ENCODE measurements at places on chromosomes 6 and 20. TPM values are rescaled to one million over a fixed set of nuclear protein-coding genes. Genes with fewer than 3 reads are reported as not detected.

KIAA0408 gene
- 8.2 TPM for total RNA-seq

MRAP2 gene
- not detected for total RNA-seq

EGFL8 gene
- total RNA-seq, result 8.6 TPM

PRSS16 gene
- not detected for total RNA-seq

SNX3 gene
- total RNA-seq, result 75.1 TPM

NKX2-2 gene
- not detected for total RNA-seq

TRIM31 gene
- 0.09 TPM for total RNA-seq

RIPK1 gene
- 17.0 TPM for total RNA-seq

SRSF6 gene
- 206 TPM for total RNA-seq

DNA sequence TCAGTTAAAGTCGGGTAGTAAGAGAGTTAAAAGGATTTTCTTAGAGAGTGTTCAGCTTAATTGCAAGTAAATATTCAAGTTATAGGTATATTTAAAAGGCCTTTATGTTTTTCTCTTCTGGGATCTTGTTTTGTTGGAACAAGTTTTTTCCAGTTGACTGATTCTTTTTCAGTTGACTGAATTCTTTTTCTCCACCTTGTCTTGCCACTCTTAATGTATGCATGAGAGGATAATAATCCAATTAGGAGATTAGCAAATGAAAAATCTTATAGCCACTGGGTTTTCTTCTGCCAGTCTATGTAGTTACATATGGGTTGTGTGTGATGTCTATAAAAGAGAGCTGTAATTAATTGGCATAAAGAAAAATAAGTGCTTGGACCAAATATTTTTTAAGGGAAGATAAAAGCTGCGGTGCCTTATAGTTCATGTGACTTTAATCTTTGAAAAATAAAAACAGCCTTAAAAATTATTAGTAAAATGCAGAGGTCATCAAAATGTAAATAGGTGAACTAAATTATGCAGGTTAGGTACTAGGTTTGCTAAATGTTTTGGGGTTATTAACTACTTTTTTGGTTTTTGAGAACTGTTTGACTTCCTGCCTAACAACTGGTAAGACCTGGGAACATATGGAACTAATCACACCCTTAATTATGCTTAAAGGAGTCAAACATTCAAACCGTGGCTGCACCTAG is 367.2 kb downstream of the HTR1B start:
- DNase-seq, result no peak

DNA sequence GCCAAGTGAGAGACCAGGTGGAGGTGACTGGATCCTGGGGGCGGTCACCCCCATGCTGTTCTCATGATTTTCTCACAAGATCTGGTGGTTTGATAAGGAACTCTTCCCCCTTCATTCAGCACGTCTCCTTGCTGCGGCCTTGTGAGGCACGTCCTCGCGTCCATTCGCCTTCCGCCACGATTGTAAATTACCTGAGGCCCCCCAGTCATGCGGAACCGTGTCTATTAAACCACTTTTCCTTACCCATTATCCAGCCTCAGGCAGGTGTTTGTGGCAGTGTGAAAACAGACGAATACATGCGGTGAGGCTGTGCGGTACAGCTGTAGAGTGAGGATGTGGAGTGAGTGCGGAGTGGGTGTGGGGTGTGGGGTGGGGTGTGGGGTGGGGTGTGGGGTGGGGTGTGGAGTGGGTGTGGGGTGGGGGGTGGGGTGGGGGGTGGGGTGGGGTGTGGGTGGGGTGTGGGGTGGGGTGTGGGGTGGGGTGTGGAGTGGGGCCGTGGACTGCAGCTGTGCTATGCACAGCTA is 12.1 kb upstream of the NTSR1 start:
- DNase-seq, result no peak

DNA sequence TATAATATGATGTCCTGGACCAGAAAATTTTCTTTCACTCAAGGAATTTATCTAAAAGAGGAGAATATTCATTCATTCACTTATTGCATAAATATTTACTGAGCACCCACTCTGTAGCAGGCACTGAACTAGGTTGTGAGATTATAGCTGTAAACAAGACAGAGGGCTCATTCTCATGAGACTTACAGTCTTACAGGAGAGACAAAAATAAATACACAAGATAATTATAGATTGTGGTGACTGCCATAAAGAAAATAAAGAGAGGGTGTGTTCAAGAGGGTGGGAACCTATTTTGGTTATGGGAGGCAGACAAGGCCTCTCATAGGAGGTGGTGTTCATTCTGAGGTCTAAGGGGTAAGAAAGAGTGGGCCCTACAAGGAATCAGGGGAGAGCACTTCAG is 109.9 kb upstream of the SUPT3H start:
- no peak for DNase-seq

DNA sequence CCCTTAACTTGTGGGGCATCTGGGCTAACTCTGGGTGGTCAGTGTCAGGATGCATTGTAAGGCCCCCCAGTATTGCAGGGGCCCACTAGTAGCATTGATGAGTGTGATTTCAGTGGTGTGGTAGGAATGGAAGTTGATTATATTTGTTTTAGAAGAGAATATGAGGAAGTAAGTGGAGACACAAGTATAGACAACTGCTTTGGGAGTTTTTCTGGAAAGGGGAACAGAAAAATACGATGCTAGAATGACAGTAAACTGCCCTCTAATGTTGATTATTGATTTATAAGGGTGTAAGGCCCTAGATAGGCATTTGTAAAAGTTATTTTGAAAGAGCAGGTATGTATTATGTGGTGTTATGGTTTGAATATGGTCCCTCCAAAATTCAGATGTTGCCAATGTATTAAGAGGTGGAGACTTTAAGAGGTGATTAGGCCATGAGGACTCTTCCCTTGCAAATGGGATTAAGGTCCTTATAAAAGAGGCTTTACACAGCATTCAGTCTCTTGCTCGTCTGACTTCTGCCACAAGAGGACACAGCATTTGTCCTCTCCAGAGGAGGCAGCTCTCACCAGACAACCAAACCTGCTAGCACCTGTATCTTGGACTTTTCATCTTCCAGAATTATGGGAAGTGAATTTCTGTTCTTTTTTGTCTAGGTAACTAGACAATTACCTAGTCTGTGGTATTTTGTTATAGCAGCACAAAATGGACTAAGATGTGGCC is 135.9 kb upstream of the DTNBP1 start:
- no peak for DNase-seq

- DNase-seq, result no peak
Measured at GRCh38 chr6:165835410-165835851, 172.4 kb upstream of the PDE10A start.

DNA sequence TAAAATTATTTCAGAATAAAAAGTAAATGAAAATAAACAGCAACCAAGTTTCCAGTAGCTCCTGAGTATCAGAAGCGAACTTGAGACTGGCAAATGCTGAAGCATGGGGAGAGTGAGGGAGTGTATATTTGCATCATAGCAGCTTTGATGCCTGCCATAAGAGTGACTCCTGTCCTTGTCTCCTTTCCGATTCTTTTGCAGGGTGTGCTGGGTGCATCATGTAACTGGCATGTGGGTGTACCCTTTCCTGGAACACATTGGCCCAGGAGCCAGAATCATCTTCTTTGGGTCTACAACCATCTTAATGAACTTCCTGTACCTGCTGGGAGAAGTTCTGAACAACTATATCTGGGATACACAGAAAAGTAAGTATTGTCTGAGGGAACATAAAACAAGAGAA is 117.4 kb downstream of the ADAT2 start:
- no peak for DNase-seq

GRCh38 chr20:39627765-39628164 is 665.6 kb downstream of the DHX35 start:
- no peak for DNase-seq

- DNase-seq, result no peak
Measured at GRCh38 chr20:39853636-39854035, 835.4 kb downstream of the MAFB start.

DNA sequence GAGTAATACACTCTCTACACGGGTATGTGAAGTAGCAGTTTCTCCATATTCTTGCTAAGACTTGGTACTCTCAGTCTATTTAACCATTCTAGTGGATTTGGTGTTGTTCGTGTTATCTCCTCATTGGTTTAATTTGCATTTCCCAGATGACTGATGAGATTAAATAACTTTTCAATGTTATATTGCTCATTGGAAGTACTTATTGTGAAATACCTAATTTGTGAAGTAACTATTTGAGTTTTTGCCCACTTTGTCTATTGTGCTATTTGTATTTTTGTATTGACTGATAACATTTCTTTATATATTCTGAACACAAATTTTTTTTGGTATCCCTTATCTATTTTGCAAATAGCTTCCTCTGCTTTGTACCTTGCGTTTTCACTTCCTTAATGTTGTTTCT is 156.0 kb downstream of the C6orf58 start:
- DNase-seq, result no peak

DNA sequence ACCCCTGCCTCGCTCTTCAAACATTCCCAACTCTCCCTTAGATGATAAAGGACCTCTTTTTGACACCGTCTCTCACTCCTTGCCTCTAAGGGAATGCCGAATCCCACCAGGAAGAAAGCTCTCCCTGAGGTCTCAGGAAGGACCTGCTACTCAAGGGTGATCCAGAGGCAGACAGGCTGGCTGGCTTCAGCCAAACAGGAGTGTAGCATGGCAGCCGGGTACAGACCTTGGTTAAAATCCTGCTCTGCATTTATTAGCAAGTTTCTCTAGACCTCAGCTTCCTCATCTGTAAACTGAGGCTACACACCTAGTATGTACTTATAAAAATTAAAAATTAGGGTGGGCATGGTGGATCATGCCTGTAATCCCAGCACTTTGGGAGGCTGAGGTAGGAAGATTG is 17.2 kb downstream of the MAP1LC3A start:
- DNase-seq, result no peak

DNA sequence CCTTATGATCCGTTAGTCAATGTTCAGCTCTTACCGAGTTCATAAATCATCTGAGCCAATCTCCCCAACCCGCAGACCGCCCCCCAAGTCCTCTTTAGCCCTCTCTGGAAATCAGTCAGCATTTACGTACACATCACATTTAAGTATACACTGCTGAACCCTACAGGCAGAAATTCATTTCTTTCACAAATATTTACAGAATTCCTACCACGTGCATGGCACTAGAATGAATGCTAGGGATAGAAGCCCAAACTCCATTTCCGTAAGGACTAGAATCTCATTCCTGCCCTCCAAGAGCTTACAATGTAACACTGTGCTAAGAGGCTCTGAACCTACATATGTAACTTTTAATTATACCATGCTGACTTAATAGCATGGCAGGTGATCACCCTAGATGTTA is 1.8 kb downstream of the OSER1 start:
- no peak for DNase-seq

DNA sequence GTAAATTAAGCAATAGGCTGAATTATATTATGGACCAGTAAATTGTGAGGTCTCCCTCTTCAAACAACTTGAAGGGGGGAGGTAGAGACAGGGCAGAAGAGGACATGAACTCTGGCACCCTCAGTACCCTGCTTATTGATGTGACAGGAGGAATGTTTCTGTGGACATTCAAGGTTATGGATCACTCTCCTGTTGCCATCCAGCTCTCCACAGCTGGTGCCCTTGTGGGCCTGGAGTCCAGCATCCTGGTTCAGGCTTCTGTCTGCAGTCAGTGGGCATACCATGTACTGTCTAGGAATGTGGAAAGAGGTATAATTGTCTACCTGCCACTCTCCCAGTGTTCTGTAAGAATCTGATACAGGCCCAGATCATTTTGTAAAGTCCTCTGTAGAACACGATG is 55.6 kb downstream of the FAM120B start:
- no peak for DNase-seq

GRCh38 chr6:71386215-71386614 is 97.6 kb downstream of the OGFRL1 start:
- DNase-seq, result no peak

DNA sequence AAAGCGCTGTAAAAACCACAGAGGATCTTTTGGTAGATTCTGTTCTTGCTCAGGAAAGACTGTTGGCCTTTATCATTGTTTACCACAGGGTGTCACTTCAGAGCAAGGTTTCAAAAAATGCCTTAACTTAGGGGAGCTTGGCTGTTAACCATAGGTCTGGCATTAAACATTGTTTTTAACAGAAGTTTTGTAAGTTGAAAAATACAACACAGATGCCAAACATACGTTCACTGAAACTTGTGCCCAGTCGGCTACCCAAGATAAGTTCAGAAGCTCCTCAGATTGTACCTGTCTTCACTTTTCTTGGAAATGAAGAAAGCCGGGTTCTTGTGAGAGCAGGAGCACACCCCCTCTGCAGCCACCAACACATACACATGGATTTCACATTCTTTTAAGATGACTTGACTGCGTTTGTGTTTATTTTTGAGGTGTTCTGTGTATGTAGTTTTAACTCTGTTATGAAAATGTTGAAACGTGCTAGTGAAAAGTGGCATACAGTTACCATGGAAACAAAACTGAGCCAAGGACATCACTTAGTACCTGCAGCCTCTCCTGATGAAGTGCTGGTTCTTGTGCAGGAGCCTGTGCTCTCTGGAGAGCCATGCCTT is 64.9 kb downstream of the SYCP2L start:
- no peak for DNase-seq

- no peak for DNase-seq
Measured at GRCh38 chr6:42025845-42026243, 24.5 kb upstream of the TAF8 start.

GRCh38 chr6:1491591-1492319 is 102.4 kb downstream of the FOXF2 start:
- no peak for DNase-seq

GRCh38 chr20:22744341-22745193 is 160.2 kb upstream of the FOXA2 start:
- no peak for DNase-seq

GRCh38 chr6:21190701-21191100 is 402.9 kb upstream of the SOX4 start:
- no peak for DNase-seq

DNA sequence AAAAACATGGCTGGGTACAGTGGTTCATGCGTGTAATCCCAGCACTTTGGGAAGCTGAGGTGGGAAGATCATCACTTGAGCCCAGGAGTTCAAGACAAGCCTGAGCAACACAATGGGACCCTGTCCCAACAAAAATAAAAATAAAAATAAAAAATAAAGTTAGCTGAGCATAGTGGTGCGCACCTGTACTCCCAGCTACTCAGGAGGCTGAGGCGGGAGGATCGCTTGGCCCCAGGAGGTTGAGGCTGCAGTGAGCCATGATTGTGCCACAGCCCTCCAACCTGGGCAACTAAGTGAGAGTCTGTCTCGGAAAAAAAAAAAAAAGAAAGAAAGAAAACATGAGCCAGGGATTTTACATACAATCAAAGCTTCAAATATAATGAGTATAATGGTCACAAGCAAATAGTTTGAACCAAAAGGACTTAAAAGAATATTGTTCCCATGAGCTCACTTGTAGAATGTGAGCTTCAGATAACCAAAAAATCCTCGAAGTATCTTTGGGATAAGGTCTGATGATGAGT is 31.1 kb downstream of the RANBP9 start:
- no peak for DNase-seq

GRCh38 chr20:50379049-50379990 is 130.9 kb upstream of the PTPN1 start:
- DNase-seq, result no peak

GRCh38 chr6:84811351-84811750 is 47.0 kb upstream of the TBX18 start:
- DNase-seq, result no peak

- DNase-seq, result no peak
Measured at GRCh38 chr6:34736823-34737222, 20.5 kb upstream of the SNRPC start.
